ENCODE measurements at places on chromosomes 11 and 22.

DNA sequence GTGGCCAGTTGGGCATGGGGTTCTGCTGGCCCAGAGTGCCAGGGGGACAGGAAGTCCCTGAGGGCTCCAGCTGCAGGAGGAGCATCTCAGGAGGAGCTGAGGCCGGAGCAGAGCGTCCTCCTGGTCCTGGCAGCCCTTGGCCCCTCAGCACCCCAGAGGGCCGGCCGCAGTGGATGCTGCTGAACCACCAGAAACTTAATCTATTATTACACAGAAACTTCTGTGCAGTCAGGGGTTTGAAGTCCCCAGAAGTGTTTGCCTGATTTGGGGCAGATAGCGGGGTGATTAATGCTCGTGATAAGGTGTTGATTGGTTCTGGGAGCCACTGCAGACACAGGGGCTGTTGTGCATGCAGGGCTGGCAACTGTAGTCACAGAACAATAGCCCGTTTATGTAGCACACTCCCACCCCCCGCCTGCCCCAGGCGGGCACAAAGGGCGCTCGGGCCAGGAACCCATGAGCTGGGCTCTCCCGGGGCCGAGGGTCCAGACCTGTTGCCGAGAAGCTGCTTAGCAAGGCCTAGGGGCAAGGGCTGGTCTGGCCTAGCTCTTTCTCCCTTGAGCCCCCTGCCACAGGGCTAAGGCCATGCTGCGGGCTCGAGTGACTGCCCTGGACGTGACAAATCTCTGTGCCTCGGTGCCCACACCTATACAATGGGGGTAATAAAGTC, 29.0 kb upstream of the KCNQ1OT1 start:
- DNase-seq = peak; percentile 40

DNA sequence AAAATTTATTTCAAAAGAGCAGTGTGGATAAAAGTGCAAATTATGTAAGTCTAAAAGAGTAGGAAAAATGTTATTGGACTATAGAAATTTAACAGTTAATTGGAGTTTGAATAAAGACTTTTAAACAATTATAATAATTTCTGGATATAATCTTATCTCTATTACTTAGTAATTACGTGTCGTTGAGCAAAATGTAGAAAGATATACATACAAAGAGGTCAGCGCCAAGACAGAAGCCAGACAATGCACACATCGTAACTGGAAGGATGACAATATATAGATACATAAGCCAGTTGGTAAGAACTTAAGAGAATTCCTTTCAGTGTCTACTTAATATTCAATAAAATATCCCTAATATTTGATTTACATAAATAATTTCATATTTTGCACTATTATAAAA, 157.0 kb downstream of the LUZP2 start:
- no peak for DNase-seq

DNA sequence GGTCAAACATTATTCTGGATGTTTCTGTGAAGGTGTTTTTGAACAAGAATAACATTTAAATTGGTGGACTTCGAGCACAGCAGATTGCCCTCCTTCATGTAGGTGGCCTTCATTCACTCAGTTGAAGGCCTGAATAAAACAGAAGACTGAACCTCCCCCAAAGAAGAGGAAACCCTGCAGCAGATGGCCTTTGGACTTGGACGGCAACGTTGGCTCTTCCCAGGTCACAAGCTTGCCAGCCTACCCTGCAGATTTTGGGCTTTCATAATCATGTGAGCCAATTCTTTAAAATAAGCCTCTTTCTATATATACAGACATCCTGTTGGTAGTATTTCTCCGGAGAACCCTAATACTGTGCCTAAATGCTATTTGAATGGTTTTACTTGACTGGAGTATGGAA, 432.2 kb upstream of the NARS2 start:
- no peak for DNase-seq

- DNase-seq = no peak
Measured at GRCh38 chr22:26777156-26777801, 119.9 kb downstream of the MIAT start.

- DNase-seq = no peak
Measured at GRCh38 chr11:73521621-73522020, 76.3 kb downstream of the FAM168A start.

- no peak for DNase-seq
Measured at GRCh38 chr11:17382046-17382728, 6.3 kb downstream of the KCNJ11 start.

GRCh38 chr11:93668171-93668570, 6.7 kb downstream of the CEP295 start:
- no peak for DNase-seq

GRCh38 chr11:119728211-119728626, 781 bp downstream of the NECTIN1 start:
- DNase-seq = no peak

DNA sequence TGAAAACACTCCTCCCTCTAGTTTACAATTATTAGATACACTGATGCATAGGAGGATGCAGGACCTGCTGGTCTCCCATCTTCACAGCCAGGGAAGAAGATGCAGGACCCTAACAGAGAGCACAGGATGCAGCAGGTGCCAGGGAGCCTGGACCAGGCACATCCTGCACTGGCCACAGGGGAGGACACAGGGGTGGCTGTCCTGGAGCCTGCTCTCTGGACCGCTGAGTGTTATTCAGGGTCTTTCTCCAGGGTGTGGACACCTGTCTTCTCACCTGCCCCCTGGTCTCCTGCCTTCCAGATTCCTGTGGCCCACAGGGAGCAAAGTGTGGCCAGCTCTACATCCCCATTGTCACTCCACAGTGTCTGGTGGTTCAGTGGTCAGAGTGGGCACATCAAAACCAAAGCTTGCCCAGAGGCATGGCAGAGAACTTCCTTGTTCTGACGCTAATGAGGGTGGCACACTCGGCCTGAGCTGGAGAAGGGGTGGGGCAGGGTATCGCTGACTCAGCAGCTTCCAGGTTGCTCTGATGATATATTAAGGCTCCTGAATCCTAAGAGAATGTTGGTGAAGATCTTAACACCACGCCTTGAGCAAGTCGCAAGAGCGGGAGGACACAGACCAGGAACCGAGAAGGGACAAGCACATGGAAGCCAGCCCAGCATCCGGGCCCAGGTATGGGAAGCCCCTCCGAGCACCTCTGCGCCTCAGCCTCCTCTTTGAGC, at the start of gene APOBEC3A:
APOBEC3A (plus strand) TSS at position 564 of the 725 bp plus-strand sequence; CDS start at position 647, 83 bp downstream.
- no peak for DNase-seq

DNA sequence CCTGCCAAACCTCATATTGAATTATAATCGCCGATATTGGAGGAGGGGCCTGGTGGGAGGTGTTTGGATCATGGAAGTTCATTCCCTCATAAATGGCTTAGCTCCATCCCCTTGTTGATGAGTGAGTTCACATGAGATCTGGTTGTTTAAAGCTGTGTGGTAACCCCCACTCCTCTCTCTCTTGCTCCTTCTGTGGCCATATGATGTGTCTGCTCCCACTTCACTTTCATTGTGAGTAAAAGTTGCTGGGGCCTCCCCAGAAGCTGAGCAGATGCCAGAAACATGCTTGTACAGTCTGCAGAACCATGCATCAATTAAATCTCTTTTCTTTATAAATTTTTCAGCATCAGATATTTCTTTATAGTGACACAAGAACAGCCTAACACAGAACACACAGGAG, 929.0 kb upstream of the FAT3 start:
- no peak for DNase-seq

DNA sequence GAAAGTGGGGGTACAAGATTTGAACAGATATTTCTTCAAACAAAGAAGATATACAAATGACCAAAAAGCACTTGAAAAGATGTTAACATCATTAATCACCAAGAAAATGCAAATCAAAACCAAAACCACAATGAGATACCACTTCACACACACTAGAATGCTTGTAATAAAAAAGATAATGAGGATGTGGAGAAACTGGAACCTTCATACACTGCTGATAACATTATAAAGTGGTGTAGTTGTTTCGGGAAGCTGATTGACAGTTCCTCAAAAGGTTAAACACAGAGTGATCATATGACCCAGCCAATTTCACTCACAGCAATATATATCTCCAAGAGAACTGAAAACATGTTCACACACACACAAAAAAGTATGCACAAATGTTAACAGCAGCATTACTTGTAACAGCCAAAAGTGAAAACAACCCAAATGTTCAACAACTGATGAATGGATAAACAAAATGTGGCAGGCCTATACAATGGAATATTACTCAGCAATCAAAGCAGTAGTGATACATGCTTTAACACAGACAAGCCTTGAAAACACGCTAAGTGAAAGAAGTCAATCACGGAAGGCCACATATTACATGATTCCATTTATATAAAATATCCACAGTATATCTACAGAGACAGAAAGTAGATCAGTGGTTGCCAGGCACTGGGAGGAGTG, 15.1 kb downstream of the PITPNB start:
- DNase-seq = no peak

DNA sequence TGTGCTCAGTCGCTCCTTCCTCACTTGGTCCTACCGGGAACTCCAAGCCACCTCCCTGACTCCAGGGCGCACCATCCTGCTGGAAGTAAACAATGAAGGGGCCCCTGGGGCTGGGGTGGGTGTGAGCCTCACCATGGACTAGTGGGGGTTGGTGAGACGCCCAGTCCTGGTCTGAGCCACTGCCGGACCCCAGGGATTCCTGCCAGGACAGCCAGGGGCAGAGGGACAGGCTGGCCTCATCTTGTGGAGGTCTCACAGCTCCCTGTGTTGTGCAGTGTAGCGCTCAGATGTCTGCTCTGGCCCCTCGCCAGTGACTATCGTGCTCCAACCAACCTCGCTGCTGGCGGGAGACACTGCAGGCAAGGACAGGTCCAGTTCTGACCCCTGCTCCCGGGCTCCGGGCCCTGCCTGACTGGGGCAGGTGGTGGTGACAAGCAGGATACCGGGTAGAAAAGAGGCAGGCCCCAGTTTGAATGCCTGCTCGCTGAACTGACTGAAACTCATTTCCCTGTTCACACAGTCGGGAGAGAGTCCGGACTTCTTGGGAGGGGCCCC, 1021.4 kb downstream of the BRD1 start:
- no peak for DNase-seq

DNA sequence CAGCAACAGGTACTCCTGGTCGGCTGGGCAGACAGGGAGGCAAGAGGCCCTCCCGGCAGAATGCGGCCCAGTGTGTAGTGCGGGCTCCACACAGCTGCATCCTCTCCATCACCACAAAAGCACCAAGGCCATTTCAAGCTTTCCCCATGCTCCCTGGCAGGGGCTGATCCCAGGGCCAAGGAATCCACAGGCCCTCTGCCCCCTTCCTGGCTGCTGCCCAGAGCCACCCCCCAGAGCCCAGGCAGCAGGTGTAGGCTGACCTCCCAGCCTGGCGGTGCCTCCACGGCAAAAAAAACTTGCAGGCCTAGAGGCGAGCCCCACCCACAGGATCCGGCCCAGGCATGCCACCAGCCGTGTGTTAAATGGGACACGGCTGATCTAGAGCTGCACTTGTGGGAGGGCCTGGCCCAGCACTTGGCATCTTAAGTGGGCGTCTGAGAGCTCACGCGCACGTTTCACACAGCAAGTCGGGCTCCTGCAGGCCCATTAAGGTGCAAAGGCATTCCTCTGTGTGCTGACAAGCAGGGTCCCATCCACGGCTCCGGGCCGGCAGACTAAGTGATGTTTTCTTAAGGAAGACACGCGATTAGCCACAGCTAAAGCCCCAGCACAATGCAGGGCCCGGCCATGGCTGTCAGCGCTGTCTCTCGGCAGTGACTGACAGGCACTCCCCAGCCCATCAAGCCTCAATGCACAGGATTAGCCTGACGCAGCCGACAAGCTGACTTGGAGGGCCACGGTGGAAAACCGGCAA, 19.8 kb upstream of the GNB1L start:
- DNase-seq = no peak

- no peak for DNase-seq
Measured at GRCh38 chr11:69489746-69490365, 8.4 kb downstream of the LINC01488 start.

DNA sequence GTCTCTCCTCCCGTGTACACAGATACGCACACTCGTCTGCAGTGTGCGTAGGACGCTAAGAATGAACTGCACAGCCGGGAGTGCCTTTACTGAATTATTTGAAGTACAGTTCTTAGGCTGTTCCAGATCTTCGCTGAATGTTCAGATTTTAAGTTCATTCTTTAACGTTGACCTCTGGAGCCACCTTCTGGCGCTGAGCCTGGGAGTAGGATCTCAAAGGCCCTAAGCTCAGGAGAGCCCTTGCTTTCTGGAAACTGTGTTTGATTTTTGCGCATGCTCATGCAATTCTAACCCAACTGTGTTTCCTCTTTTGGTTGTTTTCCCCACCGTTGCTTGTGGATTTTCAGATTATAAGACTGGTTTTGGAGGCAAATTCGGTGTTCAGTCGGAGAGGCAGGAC, 22.8 kb downstream of the CTTN start:
- no peak for DNase-seq

DNA sequence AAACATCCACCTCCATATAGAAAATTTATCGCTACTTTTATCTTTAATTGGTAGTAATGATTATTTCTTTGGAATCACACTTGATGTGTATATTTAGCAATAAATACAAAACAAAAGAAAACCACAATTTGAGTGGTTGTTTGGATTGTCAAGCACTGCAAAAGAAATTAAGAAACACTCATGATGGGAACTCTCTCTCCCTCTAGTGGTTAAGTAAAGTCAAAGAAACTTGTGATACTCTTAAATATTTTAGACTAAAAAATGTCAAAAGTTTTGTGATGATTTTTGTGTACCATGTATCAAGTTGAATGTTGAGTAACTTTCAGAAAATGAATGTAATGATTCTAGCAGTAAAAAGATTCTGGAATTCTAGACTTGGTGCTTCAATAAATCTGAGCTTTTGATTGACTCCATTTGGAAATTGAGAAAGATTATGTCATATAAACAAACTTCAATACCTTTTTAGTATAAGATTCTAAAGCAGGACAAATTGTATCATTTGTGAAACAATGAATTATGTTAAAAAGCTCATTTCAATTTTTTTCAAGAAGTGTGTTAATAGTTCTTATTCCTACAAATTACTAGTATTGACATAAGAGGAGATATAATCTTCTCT, 20.8 kb downstream of the MUC15 start:
- DNase-seq = no peak

DNA sequence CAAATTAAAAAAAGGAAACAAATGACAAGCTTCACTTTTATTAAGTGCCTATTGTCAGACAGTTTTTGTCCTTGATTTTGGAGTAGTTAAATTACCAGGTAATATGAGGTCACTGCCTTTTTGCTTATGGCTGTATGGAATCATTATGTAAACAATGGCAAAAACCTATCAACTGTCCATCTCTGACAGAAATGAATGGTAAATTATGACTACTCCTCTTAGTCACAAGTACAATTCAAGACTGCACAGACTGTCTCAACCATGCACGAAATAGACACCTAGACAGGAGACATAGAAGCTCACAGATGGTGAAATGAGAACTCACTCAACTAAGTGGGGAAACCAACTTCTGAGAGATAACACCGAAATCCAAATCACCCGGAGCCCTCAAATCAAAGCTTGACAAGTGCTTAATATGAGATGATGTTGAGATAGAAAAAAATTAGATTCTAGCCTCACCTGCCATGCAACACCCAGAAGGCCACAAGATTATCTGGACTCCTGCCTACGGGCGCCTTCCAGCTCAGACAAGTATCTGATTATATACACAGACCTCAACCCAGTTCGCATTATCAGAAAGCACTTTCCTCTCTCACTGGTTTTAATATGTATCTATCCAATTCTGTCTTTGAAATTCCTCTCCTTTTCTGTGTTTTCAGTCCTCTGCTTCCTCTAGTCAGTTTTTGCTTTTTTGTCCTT, 199.3 kb downstream of the CADM1 start:
- DNase-seq = no peak

All from neural crest cell (in vitro differentiated cells).